ENCODE measurements at places on chromosomes 5 and 9. TPM values are rescaled to one million over a fixed set of nuclear protein-coding genes. Genes with fewer than 3 reads are reported as not detected.

Gene SURF6
- total RNA-seq: 17.0 TPM

DNA sequence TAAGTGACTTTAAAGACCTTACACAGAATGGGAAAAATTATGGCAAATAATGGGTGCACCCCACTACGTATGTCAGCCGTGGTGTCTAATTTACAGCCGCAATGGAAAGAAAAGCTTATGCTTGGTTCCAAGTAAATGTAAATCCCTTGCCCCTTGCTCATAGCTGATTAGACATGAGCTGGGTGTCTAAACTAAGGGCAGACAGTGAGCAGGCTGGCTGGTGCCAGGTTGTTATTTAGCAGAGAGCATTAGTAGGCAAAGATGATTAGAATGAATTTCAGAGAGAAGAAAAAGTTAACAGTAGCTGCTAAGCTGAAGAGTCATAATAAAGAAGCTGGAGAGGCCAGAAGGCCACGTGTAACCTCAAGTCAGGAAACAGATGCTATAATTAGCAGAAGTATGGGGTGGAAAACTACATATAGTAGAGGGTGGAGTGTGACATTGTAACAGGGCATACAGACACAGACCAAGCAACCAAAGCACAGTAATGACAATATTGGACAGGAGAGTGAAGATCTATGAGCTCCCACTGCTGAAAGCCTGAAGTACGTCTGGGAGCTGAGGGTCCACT is 257.7 kb downstream of the MCTP1 start:
- DNase-seq: no peak

GRCh38 chr9:38671372-38671731 is 48.6 kb downstream of the FAM240B start:
- DNase-seq: no peak

DNA sequence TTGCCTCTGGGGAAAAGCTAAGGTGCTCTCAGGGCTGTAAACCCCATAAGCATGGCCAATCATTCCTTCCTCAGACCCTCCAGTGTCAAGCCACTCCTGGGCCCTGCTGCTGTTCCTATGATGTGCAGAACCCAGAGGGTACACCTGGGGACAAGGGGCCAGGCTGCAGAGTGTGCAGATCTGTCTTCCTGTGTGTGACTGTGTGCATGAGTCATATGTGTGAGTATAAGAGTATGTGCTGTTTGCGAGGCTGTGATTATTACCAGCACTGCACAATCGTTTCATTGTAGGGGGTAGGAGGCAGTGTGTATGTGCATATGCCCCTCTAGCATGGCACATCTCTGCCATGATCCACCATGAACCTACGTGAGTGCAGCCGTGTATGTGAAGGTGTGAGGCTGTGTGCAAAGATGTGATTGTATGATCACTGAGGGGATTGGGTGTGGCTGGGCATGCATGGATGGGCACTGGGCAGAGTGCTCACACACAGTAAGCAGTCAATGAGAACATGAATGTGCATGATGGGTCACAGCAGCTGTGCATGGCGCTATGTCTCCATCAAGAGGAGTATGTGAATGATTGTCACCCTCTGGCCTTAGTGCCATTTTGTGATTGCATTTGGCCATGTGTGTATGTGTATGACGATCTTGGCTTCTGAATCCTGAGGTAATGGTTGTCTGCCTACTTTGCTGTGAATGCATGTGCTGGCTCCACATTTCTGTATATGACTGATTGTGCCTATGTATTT is 2.4 kb upstream of the OR1K1 start:
- no peak for DNase-seq

DNA sequence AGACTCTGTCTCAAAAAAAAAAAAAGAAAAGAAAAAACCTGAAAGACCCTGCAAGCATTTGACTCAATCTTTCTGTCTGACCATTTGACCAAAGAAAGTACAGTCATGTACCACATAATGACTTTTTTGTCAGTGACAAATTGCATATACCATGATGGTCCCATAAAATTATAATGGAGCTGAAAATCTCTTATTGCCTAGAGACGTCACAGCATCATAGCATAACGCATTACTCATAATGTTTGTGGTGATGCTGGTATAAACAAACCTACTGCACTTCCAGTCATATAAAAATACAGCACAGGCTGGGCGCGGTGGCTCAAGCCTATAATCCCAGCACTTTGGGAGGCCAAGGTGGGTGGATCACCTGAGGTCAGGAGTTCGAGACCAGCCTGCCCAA is 10.5 kb downstream of the ECM2 start:
- no peak for DNase-seq

Gene MEIKIN
- not detected for total RNA-seq

Gene C1QTNF3
- total RNA-seq: 3.6 TPM

DNA sequence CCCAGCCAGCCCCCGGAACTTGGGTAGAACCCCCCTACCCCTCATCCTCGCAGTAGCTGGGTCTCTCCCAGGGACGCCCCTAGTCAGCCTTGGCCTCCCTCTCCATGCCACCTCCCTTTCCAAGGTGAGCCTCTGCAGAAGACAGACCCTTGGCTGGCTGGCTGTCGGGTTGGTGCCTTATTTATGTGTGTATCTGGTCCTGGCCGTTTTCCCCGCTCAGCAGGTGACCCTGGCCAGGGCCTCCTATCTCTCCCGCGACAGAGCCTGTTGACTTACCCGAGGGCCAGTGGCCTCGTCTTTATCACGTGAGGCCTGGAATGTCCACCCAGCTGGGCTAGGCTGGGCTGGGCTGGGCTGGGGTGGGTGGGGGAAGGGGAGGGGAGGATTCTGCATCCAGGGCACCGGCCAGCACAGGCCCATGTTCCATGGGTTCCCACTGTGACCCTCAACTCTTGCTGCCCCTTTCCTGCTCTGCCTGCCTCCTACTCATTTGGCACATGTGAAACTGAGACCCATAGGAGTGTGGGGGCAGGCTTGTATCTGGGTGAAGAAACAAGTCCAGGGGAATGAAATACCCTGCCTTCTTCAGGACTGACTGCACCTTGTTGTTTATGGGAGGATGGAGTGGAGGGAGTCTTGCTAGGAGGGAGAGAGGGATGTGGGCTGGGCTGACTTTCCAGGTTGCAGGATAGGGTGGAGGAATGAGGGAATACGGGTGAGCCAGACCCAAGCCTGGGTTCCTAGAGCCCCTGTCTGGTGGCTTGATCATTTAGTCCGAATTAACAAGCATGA is 3.1 kb downstream of the CXXC5 start:
- DNase-seq: no peak

DNA sequence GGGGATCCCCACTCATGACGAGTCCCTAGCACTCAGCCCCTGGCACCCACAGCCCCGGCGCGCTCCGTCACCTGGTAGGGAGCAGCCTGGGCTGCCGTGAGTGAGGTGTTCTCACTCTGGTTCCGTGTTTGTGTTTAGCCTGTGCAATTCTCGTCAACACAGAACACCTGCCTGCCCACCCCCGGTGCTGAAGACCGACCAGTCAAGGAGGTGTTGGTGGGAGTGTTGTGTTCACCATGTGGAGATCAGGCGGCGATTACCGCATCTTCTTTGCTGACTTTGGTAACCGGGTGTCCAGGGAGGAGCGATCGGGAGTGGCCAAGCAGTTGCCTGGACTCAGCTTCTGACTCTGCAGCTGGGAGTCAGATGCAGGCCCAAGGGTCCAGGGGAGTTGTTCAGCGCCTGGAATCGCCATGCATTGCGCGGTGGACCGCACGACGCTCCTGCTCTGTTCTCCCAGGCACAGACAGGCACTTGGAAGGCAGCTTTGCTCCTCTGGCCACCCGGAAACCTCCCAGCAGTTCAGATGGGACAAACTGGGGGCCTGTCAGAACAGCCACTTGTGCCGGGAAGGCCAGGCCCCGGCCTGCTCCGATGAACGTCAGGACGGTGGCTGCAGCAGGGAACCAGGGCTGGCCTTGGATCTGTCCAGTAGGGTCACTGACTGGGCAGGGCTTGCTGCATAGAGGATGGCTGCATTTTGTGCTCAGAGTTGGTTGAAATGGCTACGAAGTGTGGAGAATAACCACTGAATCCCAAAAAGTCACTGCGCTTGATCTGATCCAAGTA is 28.2 kb downstream of the EXOC3 start:
- no peak for DNase-seq

Gene INSYN2B
- not detected for total RNA-seq

Gene EIF4E1B
- not detected for total RNA-seq

GRCh38 chr5:177317959-177318377 is 6.3 kb upstream of the MXD3 start:
- peak; percentile 84 for DNase-seq

DNA sequence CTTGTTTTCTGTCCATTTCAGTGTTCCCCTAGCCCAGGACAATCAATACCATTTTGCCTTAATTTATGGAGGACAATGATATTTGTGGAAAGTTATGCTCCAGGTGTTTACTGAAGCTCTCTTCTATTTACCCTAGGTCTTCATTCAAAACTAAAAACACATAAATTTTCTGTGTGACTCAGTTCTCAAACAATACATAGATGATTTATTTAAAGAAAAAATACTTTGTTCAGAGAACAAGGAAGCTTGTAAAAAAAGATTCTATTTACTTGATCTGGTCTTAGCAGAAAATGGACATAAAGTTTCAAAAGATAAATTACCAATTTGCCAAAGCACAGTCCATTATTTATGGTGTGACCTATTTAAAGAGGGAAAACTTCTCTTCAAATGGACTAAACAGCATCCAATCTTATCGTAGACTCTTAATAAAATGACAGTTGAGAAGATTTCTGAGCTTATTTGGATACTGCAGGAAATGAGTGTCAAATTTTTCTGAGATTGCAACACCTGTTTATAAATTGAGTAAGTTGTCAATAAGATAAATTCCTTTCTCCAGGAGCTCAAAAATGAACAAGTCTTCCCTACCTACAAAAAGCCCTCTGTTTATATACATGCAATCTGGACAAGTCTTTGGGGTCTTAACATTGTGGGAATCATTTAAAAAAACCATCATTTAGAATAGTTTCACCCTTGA is 627.2 kb downstream of the PSAT1 start:
- DNase-seq: no peak

GRCh38 chr5:35487233-35488025 is 130.2 kb upstream of the SPEF2 start:
- no peak for DNase-seq

Gene PCDHGC3
- not detected for total RNA-seq

DNA sequence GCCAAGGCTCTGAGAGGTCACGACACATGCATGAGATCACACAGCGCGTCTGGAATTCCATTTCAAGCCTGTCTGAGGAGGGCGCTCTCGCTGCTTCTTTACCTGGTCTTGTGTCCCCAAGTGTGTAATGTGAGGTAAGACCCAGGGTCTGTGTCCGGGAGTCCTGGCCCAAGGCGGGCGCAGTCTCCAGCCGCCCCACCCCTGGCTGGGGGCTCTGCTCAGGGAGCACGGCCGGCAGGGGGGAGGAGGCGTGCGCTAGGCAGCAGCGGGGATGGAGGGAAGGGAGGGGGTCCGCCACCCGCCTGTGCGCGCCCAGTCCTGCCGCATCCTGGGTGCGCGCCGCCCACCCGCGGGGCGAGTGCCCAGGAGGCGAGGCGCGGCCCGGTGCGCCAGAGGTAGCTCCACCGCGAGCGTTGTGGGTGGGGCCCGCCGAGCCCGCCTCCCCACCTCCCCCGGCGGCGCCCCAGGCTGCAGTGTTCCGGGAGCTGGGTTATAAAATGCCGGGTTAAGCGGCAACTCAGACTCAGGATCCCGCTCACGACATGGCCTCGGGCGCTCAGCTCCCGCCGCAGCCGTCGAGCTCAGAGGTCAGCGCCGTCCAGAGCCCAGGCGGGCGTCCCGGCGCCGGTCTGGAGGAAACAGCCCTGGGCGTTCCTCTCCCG is at the start of gene CCNI2:
Gene CCNI2, plus strand, starts transcription at position 473 of the 662 bp plus-strand sequence. Its CDS starts 70 bp downstream, at position 543.
- DNase-seq: peak; percentile 63

DNA sequence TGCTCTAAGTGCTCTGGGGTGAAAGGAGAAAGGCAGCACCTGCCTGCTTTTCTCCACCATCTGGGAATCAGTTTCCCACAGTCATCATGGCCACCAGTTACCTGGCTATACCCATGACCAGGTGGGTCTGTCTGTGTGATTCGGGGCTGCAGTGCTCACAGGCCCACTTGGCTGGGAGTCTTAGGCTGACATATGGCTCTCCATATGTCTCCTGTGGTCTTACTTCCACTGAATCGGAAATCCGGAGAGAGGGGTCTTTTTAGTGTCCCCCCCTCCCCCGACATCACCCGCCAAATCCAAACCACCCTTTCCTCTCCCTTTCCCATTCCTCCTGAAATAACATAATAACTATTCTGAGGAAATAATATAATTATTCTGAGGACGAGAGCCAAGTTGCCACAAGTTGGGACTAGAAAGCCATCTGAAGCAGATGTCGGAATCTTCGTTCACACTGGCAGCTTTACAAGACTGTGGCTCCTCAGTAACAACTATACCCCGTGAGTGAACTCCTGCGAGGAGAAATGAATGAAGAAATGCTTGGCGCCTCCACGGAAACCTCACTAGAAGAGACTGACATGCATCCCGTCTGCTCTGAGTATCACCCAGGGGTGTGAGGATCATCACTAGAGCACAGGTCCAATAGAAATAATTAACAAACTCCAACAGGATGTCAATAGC is 143.4 kb downstream of the MYO10 start:
- DNase-seq: no peak

DNA sequence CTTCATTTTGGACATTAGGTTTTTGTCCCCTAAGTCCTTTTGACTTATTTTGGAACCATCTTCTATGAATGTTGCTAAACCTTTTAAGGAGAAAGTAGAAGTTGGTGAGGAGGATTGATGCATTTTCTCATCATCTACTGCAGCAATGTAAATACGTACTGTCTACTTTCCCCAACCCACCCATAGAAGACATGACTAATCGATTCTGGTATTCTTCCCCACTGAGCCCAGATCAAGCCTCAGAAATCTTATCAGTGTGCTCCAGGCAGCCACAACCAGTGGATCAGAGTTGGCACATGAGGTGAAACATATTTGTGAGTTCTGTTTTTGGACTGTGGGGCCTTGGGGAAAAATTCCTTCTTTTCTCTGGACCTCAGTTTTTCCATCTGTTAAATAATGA is 57.7 kb downstream of the FGF18 start:
- DNase-seq: no peak

DNA sequence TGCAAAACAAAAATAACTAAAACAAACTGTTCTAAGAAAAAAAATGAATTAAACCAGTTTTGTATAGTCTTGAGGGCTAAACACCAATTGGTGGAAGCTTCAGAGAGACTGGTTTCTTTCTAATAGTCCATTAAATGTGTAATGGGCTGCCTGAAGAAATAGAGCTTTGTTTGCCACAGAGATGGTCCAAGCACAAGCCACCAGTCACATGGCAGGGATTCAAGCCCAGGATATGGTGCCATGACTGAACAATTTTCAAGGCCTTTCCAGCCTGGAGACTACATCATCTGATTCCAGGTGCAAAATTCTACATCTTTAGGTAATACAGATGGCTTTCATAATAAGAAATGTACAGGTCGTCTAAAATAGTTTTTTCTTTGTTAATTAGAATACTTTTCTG is 355.3 kb downstream of the NR2F1-AS1 start:
- no peak for DNase-seq
